Activated CD8-positive, alpha-beta T cell treated with anti-CD3 and anti-CD28 coated beads, Interleukin-2, amount 10 ng/mL, durations not matched to agents 7 days and 5 days (primary cell): ENCODE measurements at places on chromosomes 3 and 15. TPM values are rescaled to one million over a fixed set of nuclear protein-coding genes. Genes with fewer than 3 reads are reported as not detected.

ECE2 gene
- not detected for total RNA-seq

ENTPD3 gene
- total RNA-seq: not detected

LRIG1 gene
- total RNA-seq: 17.1 TPM

TRIM71 gene
- not detected for total RNA-seq

CEMIP gene
- total RNA-seq: not detected

CHDH gene
- 0.05 TPM for total RNA-seq

INSYN1 gene
- not detected for total RNA-seq

RTP4 gene
- total RNA-seq: 12.9 TPM

RSL24D1 gene
- 85.2 TPM for total RNA-seq

EPHB3 gene
- total RNA-seq: 0.11 TPM

SNTN gene
- not detected for total RNA-seq

GATA2 gene
- not detected for total RNA-seq

MESP2 gene
- total RNA-seq: not detected

CACNA2D2 gene
- total RNA-seq: 0.78 TPM

DNAH1 gene
- total RNA-seq: 20.2 TPM

DNA sequence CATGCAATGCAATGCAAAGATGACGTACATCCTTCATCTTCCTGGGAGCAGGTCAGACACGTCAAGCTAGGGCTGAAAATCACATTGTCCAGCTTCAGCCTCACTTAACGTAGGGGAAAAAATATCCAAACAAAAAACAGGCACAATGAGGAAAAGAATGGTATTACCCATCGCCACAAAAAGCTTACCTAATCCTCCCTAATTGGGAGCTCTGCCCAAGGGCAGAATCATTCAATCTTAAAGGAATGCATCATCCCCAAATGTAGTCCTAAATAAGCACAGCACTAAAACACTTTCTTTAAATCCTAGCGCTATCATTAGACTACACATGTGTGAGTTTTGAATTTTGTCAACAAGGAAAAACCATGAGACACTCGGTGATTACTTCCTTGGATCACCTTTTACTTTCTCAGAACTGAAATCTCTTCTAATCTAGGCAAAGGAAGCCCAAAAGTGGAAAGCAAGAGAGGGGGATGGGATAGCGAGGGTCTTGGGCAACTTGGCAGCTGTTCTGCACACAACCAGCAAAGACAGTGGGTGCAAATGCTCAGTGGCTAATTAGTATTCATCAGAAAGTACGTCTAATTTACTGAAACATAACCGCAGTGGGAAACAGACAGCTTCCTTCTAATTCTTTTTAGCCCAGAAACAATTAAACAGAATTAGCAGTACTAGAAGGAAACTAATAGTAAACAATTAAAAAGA, 87.4 kb downstream of the ADAMTS9 start:
- no peak for DNase-seq

DNA sequence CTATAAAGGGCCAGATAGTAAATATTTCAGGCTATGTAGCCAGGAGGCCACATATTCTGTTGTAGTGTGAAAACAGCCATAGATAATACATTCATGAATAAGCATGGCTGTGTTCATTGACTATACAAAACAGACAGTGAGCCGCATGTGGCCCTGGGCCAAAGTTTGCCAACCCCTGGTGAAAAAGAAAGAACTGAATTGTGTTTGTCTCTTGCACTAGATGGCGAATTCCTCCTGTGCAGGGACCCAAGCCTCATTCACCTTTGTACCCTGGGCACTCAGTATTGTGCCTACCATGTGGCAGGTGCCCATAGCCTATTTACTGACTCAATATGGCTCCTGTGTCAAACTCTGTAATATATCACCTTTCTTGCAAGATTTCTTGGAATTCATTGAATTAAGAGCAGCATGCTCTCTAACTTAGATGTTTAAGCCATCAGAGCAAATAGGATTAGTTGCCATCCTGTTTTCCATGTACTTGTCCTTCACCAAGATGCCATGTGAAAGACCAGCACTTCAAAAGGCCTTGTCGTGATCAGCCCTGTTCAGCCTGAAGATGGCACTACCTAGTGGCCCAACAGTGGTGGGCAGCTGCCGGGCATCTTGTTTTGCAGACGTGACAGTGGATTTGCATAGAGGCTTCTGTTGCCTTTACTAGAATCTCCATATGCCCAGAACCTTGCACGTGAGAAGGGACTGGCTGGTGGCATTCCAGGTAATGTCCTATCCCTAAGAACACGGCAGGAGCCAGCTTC, 50.9 kb upstream of the CMTM7 start:
- DNase-seq: no peak

- no peak for DNase-seq
Observed at GRCh38 chr3:69740103-69741021, 1.1 kb downstream of the MITF start.

- DNase-seq: no peak
Observed at GRCh38 chr3:32897981-32898623, 53.3 kb upstream of the CCR4 start.

- DNase-seq: no peak
Observed at GRCh38 chr3:31505371-31506048, 27.2 kb upstream of the STT3B start.

DNA sequence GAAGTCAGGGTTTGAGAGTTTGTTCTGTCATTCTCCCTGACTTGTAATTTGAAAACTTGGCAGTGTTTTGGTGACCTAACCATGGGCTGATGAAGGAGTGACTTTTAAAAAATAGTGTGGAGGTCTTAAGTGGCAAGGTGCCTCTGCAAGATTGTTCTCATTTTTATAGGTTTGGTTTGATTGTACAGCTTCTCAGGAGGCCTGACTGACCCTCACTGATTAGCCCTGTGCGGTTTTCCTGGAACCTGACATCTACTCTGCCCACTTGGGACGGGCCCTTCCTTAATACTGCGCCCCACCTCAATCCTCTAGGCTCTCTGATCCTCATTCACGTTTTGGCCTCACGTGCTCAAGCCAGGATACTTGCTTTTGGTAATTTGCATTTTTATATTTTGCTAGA, 2.8 kb downstream of the UBE2E1 start:
- no peak for DNase-seq

- DNase-seq: no peak
Observed at GRCh38 chr15:36323615-36324014, 255.8 kb upstream of the CDIN1 start.

DNA sequence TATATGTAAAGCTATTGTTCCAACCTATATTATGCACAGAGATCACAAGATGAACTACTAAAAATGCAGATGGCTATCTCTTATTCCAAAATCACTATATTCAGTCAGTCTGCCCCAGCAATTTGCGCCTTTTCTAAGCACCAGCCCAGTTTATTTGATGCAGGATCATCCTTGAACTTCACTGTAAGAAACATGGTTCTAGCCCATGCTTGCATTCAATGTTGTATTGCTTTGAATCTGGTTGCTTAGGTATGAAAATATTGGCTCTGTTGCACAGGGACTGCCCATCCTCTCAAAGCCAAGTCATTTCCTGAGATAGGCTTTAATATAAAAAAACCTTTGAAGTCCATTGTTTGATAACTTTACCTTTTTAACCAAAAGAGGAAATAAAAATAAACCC, 170.5 kb upstream of the LRIG1 start:
- no peak for DNase-seq

- no peak for DNase-seq
Observed at GRCh38 chr15:81351651-81352050, 22.4 kb downstream of the TMC3 start.

GRCh38 chr3:195735036-195735695, 14.4 kb downstream of the MUC20 start:
- no peak for DNase-seq

- peak; percentile 35 for DNase-seq
Observed at GRCh38 chr15:90031231-90031791, 30.2 kb downstream of the ZNF710 start.

GRCh38 chr3:135056733-135057310, 261.8 kb downstream of the EPHB1 start:
- DNase-seq: no peak

- no peak for DNase-seq
Observed at GRCh38 chr3:119380697-119381096, 82.7 kb downstream of the TMEM39A start.

GRCh38 chr3:8256441-8257071, 245.1 kb upstream of the LMCD1 start:
- DNase-seq: no peak

DNA sequence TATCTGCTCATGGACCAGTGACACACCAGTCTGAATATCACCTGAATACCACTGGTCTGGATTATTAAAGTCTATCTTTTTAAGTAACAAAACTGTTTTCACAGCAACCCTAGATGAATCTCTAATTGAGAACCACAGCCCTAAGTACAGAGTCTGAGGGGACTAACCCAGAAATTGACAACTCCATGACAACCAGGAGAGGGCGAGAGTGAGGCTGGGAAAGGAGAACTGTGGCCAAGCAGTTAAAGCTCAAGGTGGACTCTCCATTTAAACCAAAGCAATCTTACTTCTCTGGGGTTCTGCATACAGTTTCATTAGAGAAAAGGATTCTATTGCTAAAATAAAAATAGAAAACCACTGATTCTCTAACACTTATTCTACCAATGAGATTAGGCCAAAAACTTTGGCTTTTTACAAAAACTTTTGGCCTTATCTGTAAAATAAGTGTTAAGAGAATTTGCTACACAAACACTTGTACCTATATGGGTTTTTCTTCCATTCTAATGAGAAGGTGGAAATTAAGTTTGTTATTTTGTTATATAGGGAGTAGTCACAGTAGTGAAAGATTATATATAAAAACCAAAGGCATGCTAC, 11.4 kb downstream of the NEK10 start:
- DNase-seq: peak; percentile 77

GRCh38 chr15:48871542-48871941, 6.4 kb upstream of the EID1 start:
- no peak for DNase-seq

DNA sequence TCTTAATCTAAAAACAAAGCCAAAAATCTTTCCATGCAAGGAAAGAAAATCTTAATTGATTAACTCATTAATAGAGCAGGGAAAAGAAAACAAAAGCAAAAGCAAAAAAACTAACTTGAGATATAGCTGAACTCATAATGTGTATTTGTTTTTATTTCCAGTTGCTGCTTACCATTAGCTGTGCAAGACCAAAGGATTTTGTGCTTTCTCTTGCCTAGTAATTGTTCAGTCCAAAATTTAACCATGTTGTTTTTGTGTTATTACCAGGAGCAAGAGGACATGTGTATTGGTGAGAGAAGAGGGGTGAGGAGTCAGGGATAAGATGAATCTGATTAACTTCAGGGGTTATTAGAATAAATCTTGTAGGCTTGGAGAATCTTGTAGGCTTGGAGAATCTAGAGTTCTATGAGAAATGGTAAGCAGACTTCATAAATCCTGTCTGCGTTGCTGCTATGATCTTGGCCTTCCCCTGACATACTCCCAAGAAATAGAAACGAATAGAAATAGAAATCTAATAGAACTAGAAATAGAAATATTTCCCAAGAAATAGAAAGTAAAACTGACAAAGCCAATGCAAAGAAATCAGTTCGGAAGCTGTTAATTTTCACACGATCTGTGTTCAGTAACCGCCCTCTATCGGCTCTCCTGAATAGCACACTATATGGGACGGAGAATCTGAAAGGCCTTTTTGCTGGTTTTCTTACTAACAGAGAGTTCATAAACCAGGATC, 72.6 kb upstream of the TNFSF10 start:
- DNase-seq: peak; percentile 69

DNA sequence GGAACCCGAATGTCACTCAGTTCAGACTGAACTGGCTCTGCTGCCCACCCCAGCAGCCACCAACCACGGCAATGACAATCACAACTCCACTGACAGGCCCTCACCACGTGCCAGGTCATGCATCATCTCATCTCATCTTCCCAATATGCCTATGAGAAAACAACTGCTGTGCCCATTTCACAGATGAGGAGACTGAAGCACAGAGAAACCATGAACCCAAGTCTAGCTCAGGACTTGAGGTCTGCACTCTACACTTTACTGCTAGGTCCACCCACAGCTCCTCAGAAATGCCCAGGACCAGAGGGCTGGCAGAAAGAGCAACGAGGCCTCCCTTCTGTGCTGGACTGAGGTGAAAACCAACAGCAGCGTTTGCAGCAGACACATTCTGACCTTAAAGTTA, 99.2 kb upstream of the LINGO1 start:
- DNase-seq: no peak

GRCh38 chr3:168615493-168616020, 519.8 kb upstream of the GOLIM4 start:
- DNase-seq: no peak

DNA sequence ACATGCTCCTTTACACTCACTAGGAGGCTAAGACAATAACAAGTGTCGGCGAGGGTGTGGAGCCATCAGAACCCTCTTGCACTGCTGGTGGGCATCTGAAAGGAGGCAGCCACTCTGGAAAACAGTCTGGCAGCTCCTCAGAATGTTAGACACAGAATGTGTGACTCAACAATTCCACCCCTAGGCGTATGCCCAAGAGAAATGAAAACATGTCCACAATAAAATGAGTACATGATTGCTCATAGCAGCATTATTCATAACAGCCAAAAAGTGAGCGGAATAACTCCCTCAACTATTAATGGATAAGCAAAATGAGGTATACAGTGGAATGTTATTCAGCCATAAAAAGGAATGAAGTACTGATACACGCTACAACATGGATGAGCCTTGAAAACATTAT, 57.8 kb downstream of the WNT7A start:
- no peak for DNase-seq

- DNase-seq: no peak
Observed at GRCh38 chr3:114714957-114715460, 421.2 kb downstream of the TIGIT start.

GRCh38 chr3:5112043-5112442, 10.0 kb upstream of the ARL8B start:
- no peak for DNase-seq

DNA sequence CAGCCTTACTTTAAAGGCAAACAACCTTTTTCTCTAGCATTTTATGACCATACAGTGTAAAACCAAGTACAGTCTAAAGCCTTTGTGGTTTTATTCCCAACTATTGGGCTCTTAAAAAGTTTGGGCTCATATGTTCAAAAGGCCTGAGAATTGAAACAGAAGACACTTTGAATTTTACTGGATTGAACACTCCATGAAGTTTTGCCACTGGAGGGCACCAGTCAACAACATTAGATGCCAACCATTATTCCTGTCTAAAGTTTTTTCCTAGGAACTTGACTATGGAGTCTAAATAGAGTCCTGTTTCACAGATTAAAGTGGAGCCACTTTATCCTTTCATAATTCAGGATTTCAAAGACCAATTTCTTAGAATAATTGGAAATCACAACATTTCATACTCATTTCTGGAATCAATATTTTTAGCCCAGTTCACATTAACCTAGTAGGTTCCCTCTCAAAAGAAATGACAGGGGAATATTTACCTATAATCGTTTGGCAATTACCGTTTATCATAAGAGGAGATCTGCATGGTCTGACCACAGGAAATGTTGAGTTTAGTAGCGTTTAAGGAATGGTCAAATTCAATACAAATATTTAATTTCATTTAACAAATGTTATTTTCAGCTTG, 244.1 kb upstream of the PDZRN3 start:
- DNase-seq: no peak

GRCh38 chr3:108126348-108126747, 35.5 kb upstream of the CD47 start:
- DNase-seq: no peak

GRCh38 chr15:38674448-38674847, 109.8 kb upstream of the RASGRP1 start:
- DNase-seq: no peak

GRCh38 chr15:32671339-32672325, 30.1 kb downstream of the SCG5 start:
- DNase-seq: no peak

- no peak for DNase-seq
Observed at GRCh38 chr15:90638201-90638691, 78.9 kb upstream of the BLM start.

- DNase-seq: no peak
Observed at GRCh38 chr3:45311327-45311726, 77.0 kb upstream of the LARS2 start.

- DNase-seq: no peak
Observed at GRCh38 chr3:109177908-109178307, 41.4 kb downstream of the C3orf85 start.
